Epithelial cell of alveolus of lung (primary cell): ENCODE measurements at places on chromosomes 1 and 21. TPM values are rescaled to one million over a fixed set of nuclear protein-coding genes. Genes with fewer than 3 reads are reported as not detected.

The VWA1 gene
- 30.5 and 35.1 TPM in 2 replicates for total RNA-seq

The KCNT2 gene
- total RNA-seq, result 3.1 and 4.8 TPM in 2 replicates

The RAD54L gene
- total RNA-seq, result 2.9 and 12.0 TPM in 2 replicates

The DUSP10 gene
- total RNA-seq, result 8.7 and 10.1 TPM in 2 replicates

The S100A12 gene
- not detected in 2 replicates for total RNA-seq

The CAP1 gene
- 218 and 480 TPM in 2 replicates for total RNA-seq

The TMEM269 gene
- total RNA-seq, result 0.32 TPM in 1 of 2 replicates, not detected in the other

The ARHGAP29 gene
- total RNA-seq, result 5.4 and 15.0 TPM in 2 replicates

The GBP2 gene
- 5.8 and 11.2 TPM in 2 replicates for total RNA-seq

The ERVH48-1 gene
- not detected in 2 replicates for total RNA-seq

The DDR2 gene
- total RNA-seq, result 76.5 and 94.2 TPM in 2 replicates

The SCYL3 gene
- total RNA-seq, result 4.9 and 12.2 TPM in 2 replicates

The ZNF326 gene
- 4.8 and 7.2 TPM in 2 replicates for total RNA-seq

The LRRC71 gene
- not detected in 2 replicates for total RNA-seq

The ZNF496 gene
- 29.5 and 51.2 TPM in 2 replicates for total RNA-seq

The HES3 gene
- total RNA-seq, result not detected in 2 replicates

The IFI44L gene
- 0.48 and 7.4 TPM in 2 replicates for total RNA-seq

The TMEM81 gene
- total RNA-seq, result 1.3 and 3.6 TPM in 2 replicates

The RIMKLA gene
- total RNA-seq, result 0.13 TPM in 1 of 2 replicates, not detected in the other

The USH2A gene
- total RNA-seq, result not detected in 2 replicates

The HAO2 gene
- total RNA-seq, result not detected in 2 replicates

The NEXN gene
- total RNA-seq, result 9.1 and 10.9 TPM in 2 replicates

The WNT3A gene
- not detected in 2 replicates for total RNA-seq

The OR10R2 gene
- total RNA-seq, result not detected in 2 replicates
